ENCODE measurements at places on chromosomes 7 and 10.

- DNase-seq, result no peak
These were observed 6.1 kb upstream of the UBE2H start for GRCh38 chr7:129958643-129959470.

DNA sequence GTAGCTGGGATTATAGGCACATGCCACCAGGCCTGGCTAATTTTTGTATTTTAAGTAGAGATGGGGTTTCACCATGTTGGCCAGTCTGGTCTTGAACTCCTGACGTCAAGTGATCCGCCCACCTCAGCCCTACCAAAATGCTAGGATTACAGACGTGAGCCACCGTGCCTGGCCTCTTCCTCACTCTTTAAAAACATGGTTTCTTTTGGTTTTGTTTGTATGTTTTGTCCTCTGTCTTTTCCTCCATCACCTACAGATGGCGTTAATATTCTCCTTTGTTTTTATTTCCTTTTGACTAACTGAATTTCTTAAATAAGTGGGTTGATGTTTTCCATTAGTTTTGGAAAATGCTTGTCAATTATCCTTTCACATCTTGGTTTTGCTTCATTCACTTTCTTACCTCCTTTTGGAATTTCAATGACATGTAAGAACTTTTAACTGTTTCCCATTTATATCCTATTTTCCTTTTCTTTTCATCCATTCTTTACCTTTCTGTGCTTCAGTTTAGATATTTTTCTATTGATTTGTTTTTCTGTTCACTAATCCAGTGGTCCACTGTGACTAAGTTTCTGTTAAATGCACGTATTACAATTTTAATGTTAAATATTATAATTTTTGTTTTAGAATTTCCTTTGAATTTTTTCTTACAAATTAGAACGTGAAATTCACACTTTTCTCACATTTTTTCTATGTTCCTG is 104.1 kb downstream of the ZNF467 start:
- DNase-seq, result no peak

DNA sequence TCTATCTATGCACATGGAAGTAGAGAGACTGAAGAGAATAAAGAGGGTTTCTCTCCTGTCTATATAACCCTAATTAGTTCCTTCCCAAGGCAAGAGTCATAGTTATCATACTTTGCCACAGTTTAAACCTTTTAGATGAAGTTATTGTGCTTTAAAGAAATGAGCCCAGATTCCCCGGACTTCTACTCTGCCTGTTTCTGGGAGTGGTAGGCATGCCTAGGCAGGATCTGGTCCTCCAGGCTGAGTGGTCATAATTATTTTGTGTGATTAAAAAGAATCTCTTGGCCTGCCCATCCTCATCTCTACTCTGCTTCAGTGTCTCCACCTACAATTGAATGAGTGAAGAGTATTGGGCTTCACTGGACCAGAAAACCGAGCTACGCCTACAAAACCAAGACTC is 179.2 kb downstream of the IMMP2L start:
- DNase-seq, result no peak

- no peak for DNase-seq
These were observed 20.4 kb downstream of the ZNF775 start for GRCh38 chr7:150399421-150400007.

DNA sequence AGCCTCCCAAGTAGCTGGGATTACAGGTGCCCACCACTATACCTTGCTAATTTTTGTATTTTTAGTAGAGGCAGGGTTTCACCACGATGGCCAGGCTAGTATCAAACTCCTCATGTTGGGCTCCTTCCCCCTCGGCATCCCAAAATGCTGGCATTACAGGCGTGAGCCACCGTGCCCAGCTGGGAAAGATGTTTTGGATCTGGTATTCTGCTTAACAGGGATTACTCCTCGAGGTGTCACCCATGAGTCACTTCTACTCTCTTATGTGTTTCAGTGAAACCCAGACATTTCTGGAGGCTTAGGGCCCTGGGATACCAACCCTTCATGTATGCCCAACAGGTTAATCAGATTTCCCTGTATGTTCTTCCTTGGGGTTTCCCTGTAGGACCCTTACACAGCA is 11.8 kb upstream of the OPN4 start:
- no peak for DNase-seq

GRCh38 chr10:68046642-68047041 is 28.4 kb downstream of the HERC4 start:
- DNase-seq, result no peak
